Cardiac muscle cell (in vitro differentiated cells and primary cell): ENCODE measurements at places on chromosomes 7 and 10. TPM values are rescaled to one million over a fixed set of nuclear protein-coding genes. Genes with fewer than 3 reads are reported as not detected.

Gene SOSTDC1
- 2.0 and 2.9 TPM in 2 replicates for polyA plus RNA-seq

Gene TMEM176B
- polyA plus RNA-seq: 37.9 and 41.8 TPM in 2 replicates

Gene MYH16
- 0.09 and 0.15 TPM in 2 replicates for polyA plus RNA-seq

Gene EN2
- not detected in 2 replicates for polyA plus RNA-seq

Gene FGFBP3
- 16.6 and 26.4 TPM in 2 replicates for polyA plus RNA-seq

Gene SLC16A12
- polyA plus RNA-seq: 7.6 and 10.1 TPM in 2 replicates

Gene FAM25G
- not detected in 2 replicates for polyA plus RNA-seq

Gene CPA2
- 0.39 TPM in 1 of 2 replicates, not detected in the other for polyA plus RNA-seq

Gene GIMAP7
- 0.19 TPM in 1 of 2 replicates, not detected in the other for polyA plus RNA-seq

Gene GPR26
- not detected in 2 replicates for polyA plus RNA-seq

Gene TMEM225B
- polyA plus RNA-seq: 0.17 and 6.3 TPM in 2 replicates

Gene GPC2
- polyA plus RNA-seq: 29.8 and 32.1 TPM in 2 replicates

Gene LLCFC1
- 0.47 TPM in 1 of 2 replicates, not detected in the other for polyA plus RNA-seq

Gene CDK14
- polyA plus RNA-seq: 23.1 and 27.9 TPM in 2 replicates

Gene STEAP1B
- 0.16 TPM in 1 of 2 replicates, not detected in the other for polyA plus RNA-seq

Gene MAP3K8
- polyA plus RNA-seq: 6.7 and 7.8 TPM in 2 replicates

Gene EPHB6
- 15.7 and 25.4 TPM in 2 replicates for polyA plus RNA-seq

Gene ARMC3
- not detected in 2 replicates for polyA plus RNA-seq

Gene VAX1
- not detected in 2 replicates for polyA plus RNA-seq

Gene IDI2
- 0.20 TPM in 1 of 2 replicates, not detected in the other for polyA plus RNA-seq
